NCI-H2081 treated with DMSO at 0.1 percent for 48 hours (cell line): ENCODE measurements at places on chromosomes 3 and 15.

- no peak for DNase-seq
These were observed 21.7 kb downstream of the XYLB start for GRCh38 chr3:38368238-38368637.

DNA sequence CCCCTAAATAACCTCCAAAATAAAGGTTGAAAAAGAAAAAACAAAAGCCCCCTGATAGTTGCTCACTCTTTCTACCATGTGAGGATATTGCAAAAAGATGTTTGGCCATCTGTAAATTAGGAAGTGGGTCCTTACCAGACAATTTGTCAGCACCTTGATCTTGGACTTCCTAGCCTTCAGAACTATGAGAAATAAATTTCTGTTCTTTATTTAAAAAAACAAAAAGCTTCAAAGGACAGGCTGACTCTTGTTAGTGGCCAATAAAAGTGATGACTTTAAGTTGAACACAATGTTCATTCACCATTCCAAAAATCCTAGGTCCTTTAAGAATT lies 103.5 kb downstream of the CBLB start:
- no peak for DNase-seq

GRCh38 chr3:182633186-182633585 lies 160.1 kb upstream of the ATP11B start:
- DNase-seq = no peak

DNA sequence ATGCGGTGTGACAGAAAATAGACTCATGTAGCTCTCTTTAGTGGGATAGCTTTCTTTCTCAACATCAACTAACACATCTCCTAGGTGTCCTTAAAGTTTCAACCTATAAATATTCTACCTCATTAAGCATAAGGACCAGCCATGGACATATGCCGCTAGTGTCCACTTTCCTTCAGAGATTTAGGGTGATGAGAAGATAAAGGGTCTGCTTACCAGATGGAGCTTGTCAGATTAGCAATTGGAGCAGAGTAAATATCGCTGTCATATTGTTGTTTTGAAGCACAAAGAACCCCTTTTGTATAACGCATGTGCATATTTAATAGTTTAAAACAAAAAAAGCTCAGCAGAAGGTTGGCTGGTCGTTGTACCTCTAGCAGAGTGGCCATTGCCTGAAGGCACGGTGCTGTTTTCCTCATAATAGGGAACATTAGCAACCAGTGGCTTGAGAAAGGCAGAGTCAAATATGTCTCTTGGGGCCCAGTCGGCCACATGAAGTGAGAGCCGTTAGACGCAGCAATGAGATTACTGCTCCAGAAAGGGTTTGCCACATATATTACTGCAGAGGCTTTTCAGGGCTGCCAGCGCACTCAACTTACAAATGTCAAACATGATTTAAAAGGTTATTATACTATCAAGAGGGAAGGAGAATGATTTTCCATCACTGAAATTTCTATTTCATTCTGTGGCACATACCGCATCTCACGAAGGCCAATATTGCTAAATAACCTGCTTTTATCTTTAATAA lies 264.2 kb downstream of the ROBO2 start:
- DNase-seq = no peak

DNA sequence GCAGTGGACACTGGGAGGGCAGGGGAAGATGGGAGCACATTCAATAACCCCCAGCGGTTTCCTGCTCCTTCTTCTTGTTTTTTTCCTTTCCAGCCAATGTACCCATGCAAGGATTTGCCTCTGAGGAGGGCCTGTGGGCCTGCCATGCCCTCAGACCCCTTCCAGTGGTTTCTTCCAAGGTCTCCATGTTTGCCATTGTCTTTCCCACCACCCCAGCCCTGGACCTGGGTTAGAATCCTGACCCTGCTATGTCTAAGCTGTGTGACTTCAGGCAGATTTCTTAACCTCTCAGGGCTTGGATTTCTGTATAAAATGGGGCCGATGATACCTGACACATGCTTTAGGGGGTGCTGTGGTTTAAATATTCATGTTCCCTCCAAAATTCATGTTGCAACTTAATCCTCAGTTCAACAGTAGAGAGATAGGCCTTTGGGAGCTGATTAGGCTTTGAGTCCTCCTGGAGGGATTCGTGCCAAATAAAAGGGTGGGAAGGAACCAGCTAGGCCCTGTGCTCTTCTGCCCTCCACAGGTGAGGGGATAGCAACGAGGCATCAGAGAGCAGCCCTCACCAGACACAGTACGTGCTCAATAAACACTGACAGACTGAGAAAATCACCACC lies 46.3 kb upstream of the FLNB start:
- DNase-seq = no peak

DNA sequence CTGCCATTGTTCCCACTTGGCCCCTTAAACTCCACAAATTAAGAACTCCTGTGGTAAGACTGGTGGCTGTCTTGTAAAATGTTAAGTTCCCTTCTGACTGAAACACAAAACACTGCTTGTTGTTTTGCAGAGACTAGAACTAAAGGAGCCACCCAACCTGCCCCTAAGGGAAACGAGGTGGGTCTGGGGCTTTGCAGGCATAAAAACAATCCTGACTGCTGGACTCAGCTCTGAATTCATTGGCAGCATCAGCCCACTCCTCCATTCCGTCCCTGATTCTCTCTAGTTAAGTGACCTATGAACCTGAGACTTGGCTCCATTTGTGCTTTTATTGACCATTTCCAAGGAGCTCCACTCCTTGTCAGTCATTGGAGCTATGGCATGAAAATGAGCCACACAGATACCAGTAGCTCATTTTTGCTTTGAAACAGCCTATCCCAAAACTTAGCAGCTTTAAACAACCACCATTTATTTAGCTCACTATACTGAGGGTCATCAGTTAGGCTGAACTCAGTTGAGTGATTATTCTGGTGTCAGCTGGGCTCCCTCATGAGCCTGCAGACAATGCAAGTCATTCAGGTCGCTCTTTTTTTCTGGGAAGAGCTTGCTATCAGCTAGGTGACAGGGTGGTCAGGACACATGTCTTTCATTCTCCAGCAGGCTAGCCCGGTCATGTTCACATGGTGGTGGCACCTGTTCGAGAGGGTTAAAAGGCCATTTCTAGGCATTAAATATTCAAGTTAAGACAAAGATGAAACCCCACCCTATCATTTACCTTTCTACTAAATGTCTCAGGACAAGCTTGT lies 175.1 kb upstream of the CTNNB1 start:
- DNase-seq = no peak

GRCh38 chr15:33064878-33065277 lies 129.6 kb downstream of the FMN1 start:
- DNase-seq = no peak

GRCh38 chr3:61008998-61009380 lies 242.3 kb downstream of the FHIT start:
- no peak for DNase-seq

DNA sequence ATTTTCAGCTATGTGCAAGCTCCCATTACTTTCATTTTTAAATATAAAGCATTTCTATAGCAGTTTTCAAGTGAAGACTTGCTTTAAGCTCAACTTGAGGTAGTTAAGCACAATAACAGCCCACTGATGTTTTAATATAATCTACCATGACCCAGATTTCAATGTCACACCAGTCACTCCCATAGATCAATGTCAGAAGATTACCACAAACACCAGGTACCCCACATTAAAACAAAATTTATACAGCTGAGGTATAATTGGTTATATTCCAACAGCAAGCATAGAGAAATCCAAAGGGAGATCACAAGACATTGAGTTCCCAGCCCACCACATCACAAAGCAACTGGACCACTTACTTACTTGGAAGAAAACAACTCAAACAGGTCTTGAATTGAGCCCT lies 22.8 kb downstream of the GTPBP8 start:
- no peak for DNase-seq

DNA sequence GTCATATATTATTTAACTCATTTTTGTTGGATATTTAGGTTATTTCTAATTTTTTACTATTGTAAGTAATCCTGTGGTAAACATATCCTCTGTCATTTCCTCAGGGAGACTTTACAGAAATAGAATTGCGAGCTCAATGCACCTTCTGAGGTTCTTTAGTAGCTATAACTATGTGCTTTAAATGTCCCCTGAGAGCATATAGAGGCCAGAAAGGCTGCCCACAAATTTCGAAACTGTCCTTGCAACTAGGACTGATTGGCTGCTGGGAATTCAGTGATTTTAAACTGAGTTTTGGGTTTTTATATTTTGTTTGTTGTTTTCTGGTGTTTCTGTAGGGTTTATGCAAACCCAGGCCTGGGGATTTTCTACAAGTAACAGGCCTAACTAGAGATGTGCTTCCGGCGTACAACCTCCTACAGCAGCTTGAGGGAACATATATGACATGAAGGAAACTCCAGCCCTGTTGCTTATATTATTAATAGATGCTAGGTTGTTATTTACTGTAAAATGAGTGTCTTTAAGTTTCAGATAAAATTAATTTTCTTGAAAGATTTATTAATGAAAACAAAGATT lies 29.1 kb upstream of the P4HTM start:
- no peak for DNase-seq

DNA sequence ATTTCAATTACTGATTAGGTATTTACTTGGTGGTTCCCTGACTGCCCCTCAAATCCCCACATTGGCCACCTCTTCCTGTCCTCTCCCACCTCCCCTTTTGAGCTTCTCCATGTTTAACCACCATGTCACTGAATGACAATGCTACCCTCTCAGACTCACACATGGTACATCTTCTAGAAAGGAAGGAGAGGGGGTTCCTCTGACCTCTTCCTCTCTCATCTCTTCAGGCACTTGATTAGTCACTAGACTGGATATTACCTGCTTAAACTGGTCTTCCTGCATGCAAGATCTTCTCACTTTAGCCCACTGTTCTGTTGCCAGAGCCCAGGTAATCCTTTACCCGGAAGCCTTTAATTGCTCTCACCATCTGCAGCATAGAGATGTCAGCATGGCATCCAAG lies 64.9 kb downstream of the DIPK2A start:
- DNase-seq = no peak

DNA sequence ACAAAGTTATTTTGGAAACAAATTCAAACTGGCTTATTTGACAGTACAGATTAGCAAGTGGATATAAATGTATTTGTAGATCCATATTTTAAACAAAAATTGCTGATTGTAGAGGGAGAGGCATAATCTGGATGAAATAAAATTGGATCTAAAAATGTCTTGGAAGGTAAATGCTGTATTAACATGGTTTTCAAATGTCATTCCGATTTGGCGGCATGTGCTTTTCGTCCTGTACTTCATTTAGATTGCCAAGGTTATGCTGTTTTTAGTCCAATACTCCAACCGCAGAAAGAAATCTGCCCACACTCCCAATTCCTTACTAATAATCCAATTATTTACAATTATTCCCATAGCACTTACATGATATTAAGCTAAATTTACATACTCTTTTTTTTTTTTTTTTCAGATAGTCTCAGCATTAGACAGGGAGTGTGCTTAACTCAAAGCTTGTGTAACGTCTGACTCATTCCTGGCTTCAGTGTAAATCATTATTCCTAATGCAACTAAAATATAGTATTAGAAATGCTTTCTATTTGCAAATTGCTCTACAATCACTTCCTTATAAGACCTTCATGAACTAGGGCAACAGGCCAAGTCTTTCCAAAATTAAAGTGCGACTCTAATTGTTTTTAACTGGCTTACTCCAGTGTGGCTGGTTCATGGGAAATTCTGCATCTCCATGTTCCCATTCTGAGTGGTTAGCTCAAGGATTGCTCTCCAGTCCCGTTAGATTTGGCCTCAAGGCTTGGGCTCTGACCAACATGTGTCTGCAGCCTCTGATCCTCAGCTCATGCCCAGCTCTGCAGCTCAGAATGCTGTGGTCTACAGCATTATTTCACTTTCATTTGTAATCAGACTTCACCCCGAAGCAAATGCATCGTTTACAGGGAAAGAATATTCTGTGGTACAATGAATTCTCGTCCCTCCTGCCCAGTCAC lies 103.9 kb downstream of the FBN1 start:
- DNase-seq = no peak

GRCh38 chr15:31869686-31870307 lies 160.5 kb upstream of the CHRNA7 start:
- DNase-seq = no peak

- DNase-seq = no peak
These were observed 6.9 kb upstream of the NCBP2 start for GRCh38 chr3:196949285-196949619.

DNA sequence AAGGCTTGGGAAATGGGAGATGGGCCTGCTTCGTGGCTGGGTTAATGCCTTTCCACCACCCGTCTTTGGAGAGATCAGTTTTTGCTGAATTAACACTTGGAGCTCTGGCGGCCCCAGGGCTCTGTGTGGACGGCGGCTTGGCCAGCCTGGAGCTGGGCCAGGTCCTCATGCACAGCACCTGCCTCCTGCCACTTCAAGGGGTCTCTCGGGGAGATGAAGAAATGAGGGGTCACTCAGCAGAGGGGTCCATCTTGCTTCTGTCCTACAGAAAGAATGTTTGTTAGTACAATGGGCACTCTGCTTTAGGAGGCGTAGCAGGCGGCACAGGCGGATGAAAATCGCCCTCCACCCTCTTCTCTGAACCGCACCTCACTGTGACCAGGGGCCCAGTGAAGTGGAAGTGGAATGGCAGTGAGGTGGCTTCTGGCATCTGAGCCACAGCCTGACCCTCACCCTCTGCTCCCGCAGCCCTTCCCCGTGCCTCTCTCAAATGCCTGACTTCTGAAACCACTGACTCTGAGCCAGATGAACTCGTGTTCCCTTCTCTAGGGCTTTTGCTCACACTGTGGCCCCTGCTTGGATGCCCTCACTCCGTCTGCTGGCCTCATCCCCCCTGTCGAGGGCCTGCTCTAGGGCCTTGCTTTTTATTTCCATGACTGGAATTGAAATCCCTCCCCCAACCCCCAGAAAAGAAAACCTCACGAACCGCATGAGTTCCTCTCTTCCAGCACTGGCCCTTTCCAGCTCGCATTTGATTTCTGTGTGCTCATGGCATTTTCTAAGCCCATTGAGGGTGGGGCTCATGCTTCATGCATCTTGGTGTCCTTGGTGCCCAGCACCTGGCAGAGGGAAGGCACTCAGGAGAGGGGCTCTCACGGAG lies 42.2 kb downstream of the CHDH start:
- DNase-seq = no peak

DNA sequence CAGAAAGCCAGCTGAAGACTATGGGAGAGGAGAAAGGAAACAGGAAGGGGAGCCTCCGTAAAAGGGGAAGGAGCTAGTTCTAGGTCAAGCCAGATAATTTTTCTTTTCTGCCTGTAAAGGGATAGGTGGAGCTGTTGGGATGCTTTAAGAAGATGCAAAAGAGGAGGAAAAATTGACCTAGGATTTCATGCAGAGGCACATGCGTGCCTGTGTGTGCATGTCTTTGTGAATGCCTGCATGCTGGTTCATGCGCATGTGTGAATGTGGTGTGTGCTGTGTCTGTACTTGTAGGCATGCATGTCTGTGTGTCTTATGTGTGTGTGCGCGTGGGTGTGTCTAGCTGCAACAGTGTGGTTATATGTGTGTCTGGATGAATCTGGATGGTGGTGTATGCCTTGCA lies 27.3 kb downstream of the CCDC33 start:
- no peak for DNase-seq
